Right cardiac atrium (tissue), 5 donors: ENCODE measurements at places on chromosomes 7 and 10.

GRCh38 chr10:104690101-104690500 is 49.0 kb downstream of the SORCS3 start:
- no peak for DNase-seq

DNA sequence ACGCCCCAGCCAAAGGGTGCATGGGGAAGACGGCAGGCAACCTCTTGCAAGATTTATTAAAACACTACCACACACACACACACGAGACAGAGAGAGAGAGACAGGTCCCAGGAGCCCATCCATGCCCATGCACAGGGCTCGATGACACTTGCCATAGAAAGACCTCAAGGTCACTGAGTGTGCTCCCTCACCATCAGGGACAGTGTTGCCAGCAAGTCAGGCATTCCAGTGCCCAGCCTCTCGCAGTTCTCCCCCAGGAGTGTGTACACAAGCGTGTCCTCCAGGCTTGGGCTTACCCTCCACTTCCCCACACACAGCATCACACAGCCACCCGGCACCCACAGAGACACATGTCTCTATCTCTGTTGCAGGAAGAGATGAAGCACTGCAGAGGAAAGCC is 46.8 kb upstream of the SLF2 start:
- no peak for DNase-seq

GRCh38 chr10:131130025-131130424 is 181.5 kb downstream of the TCERG1L start:
- DNase-seq = no peak

DNA sequence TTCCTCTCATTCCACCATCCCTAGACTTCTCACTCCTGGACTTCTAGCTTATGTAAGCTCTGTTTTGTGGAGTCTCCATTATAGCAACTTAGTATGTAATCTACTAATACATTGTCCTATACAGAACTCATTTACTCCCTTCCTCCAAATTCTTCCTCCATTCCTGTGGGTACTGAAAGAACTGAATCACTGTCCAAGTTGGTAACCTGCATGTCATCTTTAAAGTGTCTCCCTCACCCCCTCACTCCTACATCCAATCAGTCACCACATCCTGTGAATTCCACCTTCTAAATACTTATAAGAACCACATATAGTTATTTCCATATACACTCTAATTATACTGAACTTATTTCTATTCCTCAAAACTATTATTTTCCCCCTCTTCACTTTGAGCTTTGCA is 20.3 kb downstream of the AASS start:
- DNase-seq = no peak

- no peak for DNase-seq
These were observed 79.1 kb downstream of the LARP4B start for GRCh38 chr10:852386-852785.

DNA sequence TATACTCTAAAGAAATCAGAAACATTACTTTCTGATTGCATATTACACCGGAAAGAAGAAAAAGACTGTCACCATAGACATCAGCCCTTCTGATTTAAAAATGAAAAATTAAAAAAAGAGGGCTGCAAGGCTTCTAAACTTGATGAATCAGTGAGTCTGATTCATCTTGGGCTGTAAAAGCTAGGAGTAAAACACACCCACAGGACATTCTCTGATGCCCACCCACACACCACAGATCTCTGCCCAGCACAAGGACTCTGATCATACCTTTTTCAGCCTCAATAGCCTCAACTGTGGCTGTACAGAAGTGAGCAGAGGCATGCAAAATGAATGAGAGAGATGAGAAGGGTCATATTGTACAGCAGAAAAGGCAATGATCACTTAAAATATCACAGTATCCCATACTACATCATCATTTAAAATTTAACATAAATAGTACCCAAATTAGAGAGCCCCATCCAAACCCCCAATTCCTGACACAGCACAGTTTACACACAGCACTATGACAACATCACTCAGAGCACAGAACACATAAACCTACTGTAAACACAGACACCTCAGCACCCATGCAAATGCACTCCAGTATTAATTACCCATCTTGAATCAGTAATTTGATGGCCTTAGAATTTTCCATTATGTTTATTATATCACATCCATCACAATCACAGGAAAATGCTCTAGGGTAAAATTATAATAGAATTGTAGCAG is 6.4 kb upstream of the MSS51 start:
- DNase-seq = no peak

GRCh38 chr7:128366300-128366699 is 4.8 kb upstream of the PRRT4 start:
- DNase-seq = no peak

DNA sequence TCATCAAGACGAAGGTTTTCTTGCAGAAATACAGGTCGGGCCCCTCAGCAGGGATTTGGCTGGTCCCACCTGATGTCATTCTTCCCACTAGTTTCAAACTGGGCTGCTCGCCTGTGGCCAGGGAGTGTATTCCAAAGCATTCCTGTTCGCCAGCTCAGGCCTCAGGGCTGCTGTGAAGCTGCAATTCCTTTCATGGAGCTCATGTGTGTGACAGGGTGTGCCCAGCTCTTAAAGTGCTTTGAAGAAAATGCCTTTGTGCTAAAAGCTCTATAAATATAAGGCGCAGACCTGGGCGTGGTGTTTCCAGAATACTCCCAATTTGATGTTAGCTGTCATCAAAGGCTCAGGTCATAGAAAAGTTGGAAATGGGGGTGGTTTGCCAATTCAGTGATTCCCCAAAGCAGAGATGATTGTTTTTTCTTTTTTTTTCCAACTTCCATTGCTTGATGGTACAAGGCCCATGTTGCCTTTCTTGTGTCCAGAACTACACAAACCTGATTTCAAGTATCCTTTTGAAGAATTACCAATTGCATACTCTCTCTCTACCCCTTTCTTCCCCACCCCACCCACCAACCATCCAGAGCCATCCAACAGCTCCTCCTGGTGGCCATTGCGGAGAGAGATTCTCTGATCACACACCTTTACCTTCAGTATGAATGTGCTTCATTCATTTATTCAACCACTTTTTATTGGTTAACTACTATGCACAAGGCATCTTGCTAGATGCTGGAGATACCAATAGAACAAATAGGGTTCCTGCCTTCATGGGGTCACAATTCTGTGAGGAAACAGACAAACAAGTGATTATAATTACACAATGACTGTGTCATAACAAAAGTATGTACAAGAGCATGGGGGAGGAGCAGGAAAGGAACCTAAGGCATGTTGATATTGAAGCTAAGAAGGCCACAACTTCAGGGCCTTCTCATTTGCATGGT is 297.3 kb upstream of the LYZL1 start:
- DNase-seq = peak; percentile 64

DNA sequence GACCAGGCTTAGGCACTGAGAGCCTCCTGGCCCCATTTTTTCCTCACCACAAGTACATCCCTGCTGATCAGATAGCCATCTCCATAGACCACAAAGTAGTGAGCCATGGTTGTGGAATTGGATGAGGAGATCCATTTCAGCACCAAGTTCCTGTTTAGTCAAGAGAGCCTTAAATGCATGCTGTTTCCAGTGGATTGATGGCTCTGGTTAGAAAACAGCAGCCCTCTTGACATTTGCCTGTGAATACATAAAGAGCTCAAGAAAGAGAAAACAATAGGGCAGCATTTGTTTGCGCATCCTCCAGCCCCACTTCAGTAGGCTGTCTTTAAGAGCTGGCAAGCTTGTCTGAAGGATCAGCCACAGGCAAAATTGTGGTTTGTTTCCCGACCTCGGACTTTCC is 251.2 kb downstream of the POU6F2 start:
- DNase-seq = no peak

- no peak for DNase-seq
These were observed 38.4 kb upstream of the PSAP start for GRCh38 chr10:71889388-71889987.

DNA sequence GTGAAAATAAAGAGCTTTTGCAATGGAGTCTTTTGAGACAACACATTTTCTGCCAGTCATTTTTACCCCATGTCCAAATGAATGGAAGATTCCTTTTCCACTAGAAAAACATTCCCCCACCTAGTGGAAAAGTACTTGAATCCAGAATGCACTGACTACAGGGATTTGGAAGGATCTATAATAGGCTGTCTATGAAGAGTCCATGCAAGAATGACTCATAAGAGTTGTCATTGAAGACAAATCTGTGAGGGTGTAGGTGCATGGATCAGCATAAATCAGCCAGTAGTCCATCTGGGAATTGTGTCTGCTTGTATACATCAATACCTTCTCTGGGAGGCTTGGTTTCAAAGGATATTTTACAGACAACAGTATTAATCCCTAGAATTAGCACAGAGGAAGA is 32.5 kb upstream of the TRUB1 start:
- DNase-seq = no peak
